GM18507 (cell line): ENCODE measurements at places on chromosomes 4 and X.

GRCh38 chrX:136652822-136653723 lies 5.1 kb downstream of the CD40LG start:
- no peak for DNase-seq

DNA sequence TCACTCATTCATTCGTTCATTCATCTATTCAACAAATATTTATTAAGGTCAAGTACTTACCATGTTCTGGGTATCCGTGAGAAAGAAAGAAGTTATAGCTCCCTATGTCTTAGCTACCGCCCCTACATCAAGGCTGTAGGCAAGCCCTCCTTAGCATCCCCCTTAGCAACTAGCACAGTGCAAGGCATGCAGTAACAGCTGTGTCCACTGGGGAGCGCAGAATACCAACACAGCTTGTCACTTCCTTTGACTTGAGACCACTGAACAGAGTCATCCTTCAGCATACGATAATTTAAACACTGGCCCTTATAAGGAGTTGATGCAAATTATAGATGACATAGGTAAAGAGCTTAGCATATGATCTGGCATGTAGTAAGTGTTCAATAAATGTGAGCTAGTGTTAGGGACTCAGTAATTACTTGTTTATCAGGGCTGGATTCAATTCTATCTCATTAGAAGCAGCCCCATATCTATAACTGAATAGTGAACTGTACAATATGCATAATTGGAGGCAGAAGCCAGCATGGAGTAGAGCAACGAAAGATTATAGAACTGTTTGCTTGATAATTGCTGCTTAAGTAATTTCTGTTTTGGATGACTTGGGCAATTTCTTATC lies 8.7 kb downstream of the KIAA1210 start:
- peak; percentile 1 for DNase-seq

DNA sequence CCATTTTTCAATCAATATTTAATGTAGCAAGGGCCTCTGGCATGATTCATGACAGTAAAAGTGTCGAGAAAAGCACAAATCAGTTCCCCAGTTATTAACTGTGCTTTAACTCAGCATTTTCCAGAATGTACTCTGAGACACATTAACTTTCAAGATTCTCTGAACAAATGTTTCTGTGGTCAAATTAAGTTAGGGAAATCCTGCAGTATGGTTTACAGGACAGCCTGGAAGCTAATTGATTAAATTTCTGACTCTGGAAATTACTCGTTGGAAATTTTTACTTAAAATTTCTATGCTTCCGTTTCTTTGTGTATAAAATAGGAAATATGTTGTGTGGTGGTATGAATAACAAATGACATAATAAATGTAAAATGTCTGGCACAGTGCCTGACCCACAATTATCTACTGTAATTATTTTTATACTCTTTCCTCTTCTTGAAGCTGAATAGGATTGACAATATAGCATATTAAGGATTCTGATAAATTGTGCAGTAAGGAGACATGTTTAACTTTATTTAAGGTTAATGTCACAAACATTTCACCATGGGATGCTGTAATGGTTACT lies 33.7 kb downstream of the STK32B start:
- no peak for DNase-seq

- no peak for DNase-seq
These were observed 98.6 kb upstream of the LRPAP1 start for GRCh38 chr4:3630598-3631543.

GRCh38 chrX:53184836-53185235 lies 40.2 kb downstream of the KDM5C start:
- DNase-seq: no peak

- no peak for DNase-seq
These were observed 2.4 kb upstream of the SETD7 start for GRCh38 chr4:139558235-139559088.

GRCh38 chr4:41611881-41612871 lies 74.2 kb downstream of the LIMCH1 start:
- DNase-seq: no peak

DNA sequence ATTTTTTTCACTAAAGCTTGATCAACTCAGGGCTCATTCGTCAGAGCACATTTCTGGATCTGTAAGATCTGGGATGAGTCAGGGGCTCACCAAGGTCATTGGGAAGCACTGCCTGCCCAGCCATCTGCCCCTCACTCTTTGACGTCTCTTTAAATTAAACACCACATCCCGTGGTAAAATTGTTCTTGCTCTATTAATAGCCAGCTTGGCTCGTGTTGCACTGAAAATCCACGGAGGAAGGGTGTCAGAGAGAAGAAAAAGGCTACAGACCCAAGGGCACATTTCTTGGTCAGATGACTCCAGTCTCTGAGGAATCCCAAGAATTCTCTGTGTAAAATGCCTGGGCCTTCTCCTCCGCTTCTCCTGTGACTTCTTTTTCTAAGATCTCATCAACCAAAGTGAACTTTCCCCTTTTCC lies 45.7 kb upstream of the GATB start:
- DNase-seq: no peak
